Activated CD8-positive, alpha-beta T cell treated with anti-CD3 and anti-CD28 coated beads, Interleukin-2, amount 10 ng/mL, durations not matched to agents 7 days and 5 days (primary cell): ENCODE measurements at places on chromosomes 5 and 9. TPM values are rescaled to one million over a fixed set of nuclear protein-coding genes. Genes with fewer than 3 reads are reported as not detected.

GRCh38 chr5:55485073-55485472, 49.7 kb downstream of the PLPP1 start:
- DNase-seq, result no peak

Gene OBP2B
- not detected for total RNA-seq

DNA sequence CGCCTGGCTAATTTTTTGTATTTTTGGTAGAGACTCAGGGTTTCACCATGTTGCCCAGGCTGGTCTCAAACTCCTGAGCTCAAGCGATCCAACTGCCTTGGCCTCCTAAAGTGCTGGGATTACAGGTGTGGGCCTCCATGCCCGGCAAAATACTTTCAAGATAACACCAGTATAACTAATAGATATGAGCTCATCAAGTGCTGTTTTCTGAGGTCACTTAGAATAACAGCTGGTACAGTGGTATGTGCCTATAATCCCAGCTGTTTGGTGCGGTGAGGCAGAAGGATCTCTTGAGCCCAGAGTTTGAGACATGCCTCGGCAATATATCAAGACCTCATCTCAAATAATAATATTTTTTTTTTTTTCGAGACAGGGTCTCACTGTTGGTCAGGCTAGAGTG, 30.5 kb upstream of the CREBRF start:
- DNase-seq, result no peak

Gene SPINK7
- total RNA-seq, result not detected

DNA sequence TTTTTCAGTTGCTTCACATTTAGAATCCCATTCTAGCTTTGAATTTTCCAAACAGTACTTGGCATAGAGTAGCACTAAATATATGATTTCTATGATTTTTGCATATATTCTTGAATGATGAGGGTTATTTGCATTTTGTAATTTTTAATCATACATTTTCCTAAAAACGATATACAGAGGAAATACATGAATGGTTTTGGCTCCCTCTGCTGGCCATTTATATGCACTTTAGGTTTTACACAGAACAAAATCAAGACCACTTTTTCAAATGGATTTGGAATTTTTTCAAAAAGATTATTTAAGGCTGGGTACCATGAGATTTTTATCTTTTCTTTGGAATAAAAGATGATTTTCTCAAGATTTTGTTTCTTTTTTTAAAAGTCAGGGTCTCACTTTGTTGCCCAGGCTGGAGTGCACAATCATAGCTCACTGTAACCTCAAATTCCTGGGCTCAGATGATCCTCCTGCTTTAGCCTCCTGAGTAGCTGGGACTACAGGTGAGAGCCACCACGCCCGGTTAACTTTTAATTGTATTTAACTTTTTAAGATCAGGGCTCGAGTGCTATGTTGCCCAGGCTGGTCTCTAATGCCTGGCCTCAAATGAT, 16.7 kb upstream of the COMMD10 start:
- DNase-seq, result peak; percentile 62

- no peak for DNase-seq
These were observed 306.6 kb upstream of the KIF2A start for GRCh38 chr5:61999371-61999770.

DNA sequence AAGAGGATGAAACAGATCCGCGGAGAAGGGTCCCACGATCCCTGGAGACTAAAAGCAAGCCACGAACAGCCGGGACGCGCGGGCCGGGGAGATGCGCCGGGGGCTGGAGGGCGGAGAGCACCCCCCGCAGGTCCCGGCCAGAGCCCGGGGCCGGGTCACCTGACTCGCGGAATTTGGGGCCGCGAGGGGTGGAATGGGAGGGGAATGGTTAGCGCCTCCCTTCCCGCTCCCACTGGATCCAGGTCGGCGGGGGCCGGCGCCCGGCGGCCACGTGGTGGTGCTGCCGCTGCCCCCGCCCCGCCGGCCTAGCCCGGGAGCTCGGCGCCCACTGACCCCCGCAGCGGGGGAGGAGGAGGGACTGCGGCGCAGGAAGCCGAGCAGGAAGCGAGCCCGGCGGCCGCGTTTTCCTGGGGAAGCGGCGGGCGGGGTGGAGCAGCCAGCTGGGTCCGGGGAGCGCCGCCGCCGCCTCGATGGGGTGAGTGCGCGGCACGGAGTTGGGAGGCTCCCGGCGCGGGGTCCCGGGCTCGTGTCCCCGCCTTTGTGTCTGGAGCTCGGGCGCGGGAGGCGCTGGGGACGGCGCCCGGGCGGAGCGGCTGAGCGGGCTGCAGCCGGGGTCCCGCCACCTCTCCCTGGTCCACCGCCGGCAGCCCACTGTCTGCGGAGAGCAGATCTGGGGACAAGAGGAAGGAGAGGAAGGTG, at the start of gene RAI14:
RAI14 (plus strand) TSS at position 328 of the 699 bp plus-strand sequence. CDS start 30,592 bp downstream, outside the sequence.
- no peak for DNase-seq

GRCh38 chr9:129247285-129248153, 69.5 kb upstream of the IER5L start:
- DNase-seq, result no peak

Gene CERCAM
- total RNA-seq, result 4.2 TPM

Gene SHOC1
- not detected for total RNA-seq

Gene IL13
- 1.4 TPM for total RNA-seq

DNA sequence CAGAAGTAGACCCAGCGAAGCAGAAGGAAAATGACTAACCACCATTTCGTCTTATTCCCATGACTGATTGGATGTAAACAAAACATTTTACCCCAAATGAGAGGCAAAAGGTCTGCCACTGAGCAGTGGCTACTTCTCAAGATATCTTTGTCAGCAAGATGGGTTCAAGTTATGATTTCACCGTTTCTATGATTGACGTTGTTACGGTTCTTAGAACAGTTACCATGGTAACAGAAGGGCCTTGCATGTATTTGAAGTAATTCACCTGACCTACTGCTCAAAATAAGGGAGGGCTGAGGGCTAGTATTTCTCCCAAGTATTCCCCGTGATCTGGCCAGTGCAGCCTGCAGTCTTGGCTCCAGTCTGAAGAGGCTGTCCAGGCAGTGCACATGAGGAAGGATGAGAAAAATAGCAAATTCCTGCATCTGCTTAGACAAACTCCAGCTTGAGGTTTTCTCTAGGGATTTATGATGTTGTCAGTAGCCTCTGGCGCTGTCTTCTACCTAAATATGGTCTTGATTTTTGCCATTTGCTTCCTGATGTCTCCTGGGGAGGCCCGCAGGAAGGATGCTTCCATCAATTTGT, 372.7 kb downstream of the TMEM38B start:
- no peak for DNase-seq

Gene PRRX2
- 0.21 TPM for total RNA-seq
